Progenitor cell of endocrine pancreas (in vitro differentiated cells): ENCODE measurements at places on chromosomes 5 and 9. TPM values are rescaled to one million over a fixed set of nuclear protein-coding genes. Genes with fewer than 3 reads are reported as not detected.

DNA sequence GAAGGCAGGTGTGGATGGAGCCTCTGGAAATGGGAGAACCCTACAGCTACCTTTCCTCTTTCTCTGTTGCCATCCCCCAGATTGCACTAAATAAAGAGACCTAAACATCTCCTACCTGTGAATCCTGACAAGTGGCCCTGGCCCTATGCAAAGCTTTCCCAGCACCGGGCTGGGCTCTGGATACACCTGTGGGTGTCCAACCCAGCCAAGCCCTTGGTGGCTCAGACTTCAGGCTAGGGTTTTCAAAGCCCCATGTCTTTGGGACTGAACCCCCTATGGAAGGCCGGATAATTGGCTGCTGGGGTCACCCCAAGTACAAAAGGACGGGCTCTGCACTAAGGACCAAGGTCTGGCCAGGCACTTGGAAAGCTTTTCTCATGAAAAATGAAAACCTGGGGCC is 44.1 kb upstream of the IPPK start:
- DNase-seq, result no peak
- H3K36me3 ChIP-seq, result peaks cover 10% of the 10 kb centered on the region
- H3K27ac ChIP-seq, result no peak overlapping the region
- no peaks in the 10 kb centered on the region for H3K4me1 ChIP-seq
- no peak overlapping the region for H3K4me3 ChIP-seq
- no peaks in the 10 kb centered on the region for H3K27me3 ChIP-seq

The TEX48 gene
- total RNA-seq, result not detected in 2 replicates

- peaks cover 23% of the 10 kb centered on the region for H3K4me1 ChIP-seq
- no peak for DNase-seq
- H3K27me3 ChIP-seq, result no peaks in the 10 kb centered on the region
- H3K27ac ChIP-seq, result peak overlapping the region; percentile 42
- peaks cover 10% of the 10 kb centered on the region for H3K36me3 ChIP-seq
Observed at GRCh38 chr5:76521240-76521758, 101.9 kb downstream of the F2RL2 start.

DNA sequence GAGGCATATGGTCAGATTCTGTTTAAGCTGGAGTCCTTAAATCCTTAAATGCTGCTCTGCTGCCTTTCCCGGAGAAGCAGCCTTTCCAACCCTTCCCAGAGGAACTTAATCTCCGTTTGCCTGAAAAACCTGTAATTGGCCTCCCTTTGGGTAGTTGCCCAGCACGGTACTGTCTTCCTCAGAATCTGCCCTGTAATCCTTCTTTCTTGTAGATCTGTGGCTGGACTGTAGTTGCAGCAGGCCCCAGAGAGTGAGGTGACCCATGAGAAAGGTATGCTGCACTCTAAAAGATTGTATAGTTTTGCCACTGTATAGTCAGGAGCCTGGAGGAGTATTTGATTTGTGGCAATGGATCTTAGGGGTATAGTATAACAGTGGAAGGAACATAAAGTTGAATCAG is 11.7 kb downstream of the SPIN1 start:
- DNase-seq, result no peak
- peaks cover 14% of the 10 kb centered on the region for H3K4me1 ChIP-seq
- peak overlapping the region; percentile 46 for H3K27ac ChIP-seq
- H3K27me3 ChIP-seq, result no peaks in the 10 kb centered on the region
- H3K4me3 ChIP-seq, result no peak overlapping the region
- peaks cover 17% of the 10 kb centered on the region for H3K36me3 ChIP-seq

The ACTBL2 gene
- not detected in 2 replicates for total RNA-seq

The ZFP2 gene
- total RNA-seq, result 4.3 and 4.9 TPM in 2 replicates

GRCh38 chr9:84867186-84867585 is 197.7 kb downstream of the NTRK2 start:
- no peaks in the 10 kb centered on the region for H3K36me3 ChIP-seq
- DNase-seq, result no peak
- no peaks in the 10 kb centered on the region for H3K4me1 ChIP-seq
- peaks cover 5% of the 10 kb centered on the region for H3K27me3 ChIP-seq
- no peak overlapping the region for H3K4me3 ChIP-seq

DNA sequence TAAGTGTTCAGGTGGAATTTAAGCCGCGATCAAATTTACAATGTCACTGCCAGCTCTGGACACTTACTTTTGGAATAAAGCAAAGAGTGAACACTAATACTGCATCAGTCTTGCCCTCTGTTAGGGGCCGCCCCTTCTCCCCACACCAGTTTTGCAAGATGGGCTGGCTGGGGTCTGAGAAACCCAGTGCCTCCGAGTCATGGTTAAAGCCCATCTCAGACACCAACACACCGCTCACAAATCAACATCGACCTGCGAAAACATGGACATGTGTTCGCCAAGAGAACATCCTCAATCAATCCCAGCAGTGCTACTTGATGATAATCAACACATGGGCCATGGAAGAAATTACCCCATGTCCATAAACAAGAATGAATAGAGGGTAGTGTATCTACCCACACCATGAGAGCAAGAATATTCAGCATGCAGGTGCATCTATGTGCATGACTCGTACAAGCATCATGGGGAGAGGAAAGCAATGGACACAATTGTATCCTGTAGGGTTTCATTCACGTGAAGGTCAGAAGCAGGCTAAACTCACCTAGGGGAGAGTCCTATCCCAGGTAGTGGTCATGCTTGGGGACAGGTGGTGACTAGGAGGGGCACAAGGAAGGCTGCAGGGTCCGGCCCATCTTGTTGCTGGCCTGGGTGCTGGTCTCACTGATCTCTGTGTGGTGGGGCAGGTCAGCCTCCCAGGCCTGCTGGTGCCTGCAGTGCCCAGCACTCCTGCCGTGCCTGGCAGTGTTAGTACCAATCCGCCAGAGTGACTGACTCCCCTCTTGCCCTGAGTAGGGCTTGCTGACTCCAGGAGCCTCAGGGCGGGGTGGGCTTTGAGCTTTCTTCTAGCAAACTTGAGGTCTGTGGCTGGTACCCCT is 5.0 kb downstream of the S1PR3 start:
- DNase-seq, result no peak
- H3K36me3 ChIP-seq, result no peaks in the 10 kb centered on the region

- no peak overlapping the region for H3K4me3 ChIP-seq
- H3K27ac ChIP-seq, result peak overlapping the region; percentile 96
- DNase-seq, result no peak
- no peaks in the 10 kb centered on the region for H3K36me3 ChIP-seq
Observed at GRCh38 chr9:115672477-115673316, 480.9 kb upstream of the PAPPA start.

The EPB41L4B gene
- 7.7 and 7.8 TPM in 2 replicates for total RNA-seq

The LRRC70 gene
- total RNA-seq, result 0.75 and 0.77 TPM in 2 replicates

DNA sequence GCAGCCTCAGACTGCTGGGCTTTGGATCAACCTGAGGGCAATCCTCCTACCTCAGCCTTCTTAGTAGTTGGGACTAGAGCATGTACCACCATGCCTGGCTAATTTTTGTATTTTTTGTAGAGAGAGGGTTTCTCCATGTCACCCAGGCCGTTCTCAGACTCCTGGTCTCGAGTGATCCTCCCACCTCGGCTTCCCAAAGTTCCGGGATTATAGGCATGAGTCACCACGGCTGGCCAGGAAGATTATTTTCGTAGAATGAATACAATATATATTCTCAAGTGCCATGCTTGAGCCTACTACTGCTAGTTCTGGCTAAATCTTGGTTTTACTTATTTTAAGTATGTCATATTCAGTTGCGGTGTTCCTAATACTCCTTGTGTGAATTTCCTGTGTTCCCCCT is 88.2 kb upstream of the CLINT1 start:
- peak overlapping the region; percentile 71 for H3K27ac ChIP-seq
- H3K27me3 ChIP-seq, result peaks cover 15% of the 10 kb centered on the region
- H3K36me3 ChIP-seq, result no peaks in the 10 kb centered on the region

DNA sequence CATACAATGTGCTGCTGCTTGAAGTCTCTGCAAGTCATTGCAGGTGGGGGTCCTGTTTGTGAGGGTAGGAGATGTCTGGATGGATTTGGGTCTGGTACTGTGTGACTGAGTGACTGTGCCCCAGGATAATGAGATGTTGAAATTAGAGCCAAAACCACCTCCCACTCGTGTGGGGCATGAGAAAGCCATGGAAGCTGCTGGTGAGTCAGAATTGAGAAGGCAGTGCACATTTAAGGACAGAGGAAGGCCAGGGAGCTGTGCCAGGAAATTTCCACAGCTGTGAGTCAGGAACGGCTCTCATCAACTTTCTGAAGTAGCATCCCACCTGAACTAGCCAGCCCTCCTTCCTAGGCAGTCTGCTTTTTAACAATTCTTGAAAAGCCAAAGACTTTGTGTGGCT is 229.8 kb downstream of the DRD1 start:
- no peak for DNase-seq
- H3K4me1 ChIP-seq, result no peaks in the 10 kb centered on the region
- no peaks in the 10 kb centered on the region for H3K36me3 ChIP-seq
- H3K27me3 ChIP-seq, result peaks cover 33% of the 10 kb centered on the region
- no peak overlapping the region for H3K4me3 ChIP-seq

DNA sequence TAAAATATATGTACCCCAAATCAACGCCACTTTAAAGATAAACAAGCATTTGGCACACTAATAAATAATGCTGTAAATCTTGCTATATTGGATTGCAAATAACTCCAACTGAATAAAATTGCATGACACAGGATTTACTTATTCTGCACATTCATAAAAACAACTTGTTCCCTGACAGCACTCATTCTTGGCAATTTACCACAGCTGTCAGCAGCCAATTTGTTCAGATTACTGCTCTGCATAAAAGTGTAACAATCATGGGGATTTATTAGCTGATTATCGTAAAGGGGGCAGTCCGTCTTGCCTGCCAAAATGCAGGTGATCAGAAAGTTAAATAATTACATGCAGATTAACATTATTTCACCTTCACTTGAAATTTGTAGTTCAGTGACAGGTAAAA is 285.3 kb downstream of the SLF1 start:
- H3K36me3 ChIP-seq, result no peaks in the 10 kb centered on the region
- H3K4me3 ChIP-seq, result no peak overlapping the region
- no peak overlapping the region for H3K27ac ChIP-seq

DNA sequence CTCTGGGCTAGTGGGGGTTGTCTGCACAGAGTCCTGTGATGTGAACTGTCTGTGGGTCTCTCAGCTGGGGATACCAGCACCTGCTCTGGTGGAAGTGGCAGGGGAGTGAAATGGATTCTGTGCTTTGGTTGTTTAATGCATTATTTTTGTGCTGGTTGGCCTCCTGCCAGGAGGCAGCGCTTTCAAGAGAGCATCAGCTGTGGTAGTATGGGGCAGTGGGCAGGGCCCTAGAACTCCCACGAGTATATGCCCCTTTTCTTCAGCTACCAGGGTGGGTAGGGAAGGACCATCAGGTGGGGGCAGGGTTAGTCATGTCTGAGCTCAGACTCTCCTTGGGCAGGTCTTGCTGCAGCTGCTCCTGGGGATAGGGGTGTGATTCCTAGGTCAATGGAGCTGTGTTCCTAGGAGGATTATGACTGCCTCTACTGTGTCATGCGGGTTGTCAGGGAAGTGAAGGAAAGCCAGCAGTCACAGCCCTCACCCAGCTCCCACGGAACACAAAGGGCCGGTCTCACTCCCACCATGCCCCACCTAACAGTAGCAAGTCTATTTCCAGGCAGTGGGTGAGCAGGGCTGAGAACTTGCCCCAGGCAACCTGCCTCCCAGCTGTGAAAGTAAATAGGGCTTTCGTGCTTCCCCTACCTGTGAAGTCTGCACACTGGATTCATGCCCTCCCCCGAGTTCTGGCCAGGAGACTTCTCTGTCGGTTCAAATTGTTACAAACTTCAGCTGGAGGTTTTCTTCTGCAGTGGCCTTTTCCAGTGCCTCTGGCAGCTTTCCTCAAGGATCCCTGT is 25.7 kb upstream of the FAM81B start:
- H3K27ac ChIP-seq, result no peak overlapping the region
- no peak for DNase-seq
- no peaks in the 10 kb centered on the region for H3K4me1 ChIP-seq
- H3K36me3 ChIP-seq, result no peaks in the 10 kb centered on the region
- H3K27me3 ChIP-seq, result no peaks in the 10 kb centered on the region

- no peak overlapping the region for H3K4me3 ChIP-seq
- H3K4me1 ChIP-seq, result peaks cover 5% of the 10 kb centered on the region
- H3K36me3 ChIP-seq, result no peaks in the 10 kb centered on the region
- H3K27ac ChIP-seq, result no peak overlapping the region
Observed at GRCh38 chr5:106092455-106092854, 1578.3 kb downstream of the EFNA5 start.

The CCIN gene
- not detected in 2 replicates for total RNA-seq

The PCDHB2 gene
- total RNA-seq, result 75.5 and 80.4 TPM in 2 replicates

DNA sequence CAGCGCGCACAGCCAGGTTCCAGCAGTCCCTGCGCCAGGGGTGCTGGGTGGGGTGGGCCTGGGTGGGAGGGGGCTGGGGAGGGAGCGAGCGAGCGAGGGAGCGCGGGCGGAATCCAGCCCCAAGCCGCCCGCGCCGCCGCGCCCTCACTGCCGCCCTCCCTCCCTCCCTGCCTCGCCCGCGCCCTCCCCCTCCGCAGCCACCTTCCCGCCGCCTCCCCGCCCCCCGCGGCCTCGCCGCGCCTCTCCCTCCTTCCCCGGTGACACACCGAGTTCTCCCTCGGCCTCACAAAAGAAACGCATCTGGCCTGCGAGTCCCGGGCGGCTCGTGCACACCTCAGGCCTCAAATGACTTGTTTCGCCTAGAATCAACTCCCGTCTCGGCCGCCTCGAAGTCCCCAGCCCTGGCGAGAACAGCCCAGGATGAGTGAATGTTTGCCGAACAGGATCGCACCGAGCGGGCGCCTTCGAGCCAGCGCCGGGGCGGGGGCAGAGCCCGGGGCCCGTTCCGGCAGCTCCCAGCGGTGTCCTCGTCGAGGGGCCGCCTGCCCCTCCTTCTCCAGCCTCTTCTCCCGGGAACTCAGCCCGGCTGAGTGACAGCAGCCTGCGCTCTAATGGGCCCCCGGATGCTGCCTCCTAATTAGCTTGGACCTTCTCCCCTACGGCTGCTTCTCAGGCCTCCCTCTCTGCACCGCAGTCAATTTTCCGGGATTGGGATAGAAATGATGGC is 371 bp upstream of the PITX1 start:
- peaks cover 77% of the 10 kb centered on the region for H3K27me3 ChIP-seq
- peaks cover 4% of the 10 kb centered on the region for H3K36me3 ChIP-seq
- H3K4me1 ChIP-seq, result peaks cover 20% of the 10 kb centered on the region
- peak overlapping the region; percentile 78 for H3K4me3 ChIP-seq
- peak overlapping the region; percentile 93 for H3K27ac ChIP-seq
- no peak for DNase-seq

The GARIN3 gene
- not detected in 2 replicates for total RNA-seq

GRCh38 chr9:93701494-93702218 is 125.3 kb downstream of the PHF2 start:
- H3K4me1 ChIP-seq, result no peaks in the 10 kb centered on the region
- no peaks in the 10 kb centered on the region for H3K36me3 ChIP-seq
- H3K4me3 ChIP-seq, result no peak overlapping the region
- DNase-seq, result peak; percentile 5
- no peak overlapping the region for H3K27ac ChIP-seq

- H3K27me3 ChIP-seq, result peaks cover 76% of the 10 kb centered on the region
- no peaks in the 10 kb centered on the region for H3K36me3 ChIP-seq
- peak within 1 kb of the TSS; percentile 77 for H3K4me3 ChIP-seq
- no peak within 1 kb of the TSS for H3K27ac ChIP-seq
- DNase-seq, result peak; percentile 55
Observed at GRCh38 chr5:38258319-38259061, at the start of gene EGFLAM. Gene EGFLAM (plus strand): TSS chr5:38258559. CDS start chr5:38258755, 196 bp downstream.
